ENCODE measurements at places on chromosomes 13 and 19. TPM values are rescaled to one million over a fixed set of nuclear protein-coding genes. Genes with fewer than 3 reads are reported as not detected.

- DNase-seq, result no peak
Observed at GRCh38 chr13:41543664-41544300, 86.4 kb downstream of the RGCC start.

GRCh38 chr13:45341799-45342500 lies 967 bp upstream of the TPT1 start:
- DNase-seq, result peak; percentile 39

- no peak for DNase-seq
Observed at GRCh38 chr13:27367570-27367969, 56.8 kb upstream of the GTF3A start.

Gene ZNF69
- polyA plus RNA-seq, result 21.2 TPM

DNA sequence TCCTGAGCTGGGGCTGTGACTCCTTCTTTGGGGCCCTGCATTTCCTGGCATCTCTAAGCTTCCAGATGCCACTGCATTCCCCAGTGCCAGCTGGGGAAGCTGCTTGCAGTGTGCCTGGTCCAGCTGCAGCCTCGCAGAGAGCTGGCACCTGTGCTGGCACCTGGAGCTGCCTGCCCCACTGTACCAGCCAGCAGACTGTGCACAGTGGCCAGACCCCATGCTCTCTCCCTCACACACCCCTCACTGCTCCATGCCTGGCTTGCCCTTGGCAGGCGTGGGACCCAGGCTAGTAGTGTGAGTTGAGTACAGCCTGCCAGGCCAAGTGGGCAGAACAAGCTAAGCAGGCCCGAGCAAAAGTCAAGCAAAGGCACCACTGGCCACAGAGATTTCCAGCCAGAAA lies 327.5 kb downstream of the NDFIP2 start:
- no peak for DNase-seq

DNA sequence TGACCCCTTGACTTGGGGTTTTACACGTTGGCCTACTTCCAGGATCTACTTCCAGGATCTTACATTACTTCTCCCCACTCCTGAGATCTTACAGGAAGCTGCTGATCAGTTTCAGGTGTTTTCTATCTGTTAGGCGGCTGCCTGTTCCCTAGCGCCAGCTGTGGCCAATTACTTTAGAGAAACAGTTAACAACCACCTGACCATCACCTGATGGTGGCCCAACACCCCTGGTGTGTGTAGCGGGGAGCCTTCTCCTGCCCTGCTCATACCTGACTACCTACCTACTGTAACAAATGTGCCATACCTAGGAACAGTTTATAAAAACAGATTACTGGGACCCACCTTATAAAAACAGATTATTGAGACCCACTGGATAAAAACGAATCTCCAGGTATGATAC lies 2.8 kb upstream of the POP4 start:
- no peak for DNase-seq

Gene EBI3
- polyA plus RNA-seq, result not detected

DNA sequence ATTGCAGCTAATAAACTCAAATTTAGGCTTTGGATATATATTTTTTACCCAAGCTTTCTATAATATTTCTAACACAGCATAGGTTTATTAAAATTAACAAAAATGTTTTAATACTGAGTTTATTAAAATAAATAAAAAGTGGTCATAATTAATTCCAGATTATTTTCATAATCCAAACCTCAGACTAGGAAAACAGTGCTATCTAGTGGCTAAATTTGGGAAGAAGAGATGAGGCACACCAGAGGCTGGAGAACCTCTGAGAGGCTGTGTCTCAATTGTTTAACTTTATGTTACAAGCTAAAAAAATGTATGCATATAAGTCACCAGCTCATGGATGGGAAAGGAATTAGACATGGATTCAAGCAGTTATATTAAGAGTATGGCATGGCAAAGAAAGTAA lies 392.5 kb downstream of the DIAPH3 start:
- DNase-seq, result no peak

Gene CEACAM6
- polyA plus RNA-seq, result 0.14 TPM

- DNase-seq, result no peak
Observed at GRCh38 chr19:6035026-6035425, 57.1 kb upstream of the RANBP3 start.

- no peak for DNase-seq
Observed at GRCh38 chr13:100392709-100393630, 195.6 kb downstream of the GGACT start.

Gene CYP4F11
- polyA plus RNA-seq, result 1.1 TPM

DNA sequence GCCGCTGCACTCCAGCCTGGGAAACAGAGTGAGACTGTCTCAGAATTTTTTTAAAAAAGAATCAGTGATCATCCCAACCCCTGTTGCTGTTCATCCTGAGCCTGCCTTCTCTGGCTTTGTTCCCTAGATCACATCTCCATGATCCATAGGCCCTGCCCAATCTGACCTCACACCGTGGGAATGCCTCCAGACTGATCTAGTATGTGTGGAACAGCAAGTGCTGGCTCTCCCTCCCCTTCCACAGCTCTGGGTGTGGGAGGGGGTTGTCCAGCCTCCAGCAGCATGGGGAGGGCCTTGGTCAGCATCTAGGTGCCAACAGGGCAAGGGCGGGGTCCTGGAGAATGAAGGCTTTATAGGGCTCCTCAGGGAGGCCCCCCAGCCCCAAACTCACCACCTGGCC lies at the start of gene KLK2:
KLK2 (plus strand) TSS at position 384 of the 400 bp plus-strand sequence. CDS start 35 bp downstream, outside the sequence.
- DNase-seq, result no peak

DNA sequence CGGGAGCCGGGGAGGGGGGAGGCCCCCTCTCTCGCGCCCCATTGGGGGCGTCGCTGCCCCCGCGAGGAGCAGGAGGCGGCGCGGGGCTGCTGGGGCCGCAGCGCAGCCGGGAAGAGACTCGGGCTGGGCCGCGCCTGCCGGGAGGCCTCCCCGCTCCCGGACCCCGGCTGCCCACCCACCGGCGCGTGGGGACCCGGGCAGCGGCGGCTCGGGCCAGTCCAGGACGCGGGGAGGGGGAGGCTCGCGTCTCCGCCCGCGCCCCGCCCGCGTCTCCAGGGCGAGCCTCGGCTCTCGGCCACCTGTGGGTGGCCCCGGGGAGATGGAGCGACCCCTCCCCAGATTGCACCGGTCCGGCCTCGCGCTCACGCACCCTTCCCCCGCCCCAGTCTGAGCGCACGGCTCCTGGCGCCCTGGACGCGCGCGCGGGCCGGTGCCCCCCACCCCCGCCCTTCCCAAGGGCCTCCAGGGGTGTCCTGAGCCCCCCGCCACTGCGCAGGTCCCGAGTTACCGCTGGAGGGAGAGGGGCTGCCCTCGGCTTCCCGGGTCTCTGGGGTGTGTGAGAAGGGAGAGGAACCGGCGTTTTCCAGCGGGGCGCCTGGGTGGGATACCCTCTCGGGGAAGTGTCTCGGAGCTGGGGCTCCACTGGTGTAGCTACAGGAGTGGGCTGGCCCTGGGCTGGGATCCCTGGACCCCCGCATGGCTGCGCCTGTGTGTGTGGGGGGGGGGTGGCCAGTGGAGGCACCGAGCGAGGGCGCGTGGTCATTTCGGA lies 645 bp downstream of the PALM start:
- no peak for DNase-seq

Gene FAM124A
- 4.3 TPM for polyA plus RNA-seq

Gene CASP14
- polyA plus RNA-seq, result 0.03 TPM

DNA sequence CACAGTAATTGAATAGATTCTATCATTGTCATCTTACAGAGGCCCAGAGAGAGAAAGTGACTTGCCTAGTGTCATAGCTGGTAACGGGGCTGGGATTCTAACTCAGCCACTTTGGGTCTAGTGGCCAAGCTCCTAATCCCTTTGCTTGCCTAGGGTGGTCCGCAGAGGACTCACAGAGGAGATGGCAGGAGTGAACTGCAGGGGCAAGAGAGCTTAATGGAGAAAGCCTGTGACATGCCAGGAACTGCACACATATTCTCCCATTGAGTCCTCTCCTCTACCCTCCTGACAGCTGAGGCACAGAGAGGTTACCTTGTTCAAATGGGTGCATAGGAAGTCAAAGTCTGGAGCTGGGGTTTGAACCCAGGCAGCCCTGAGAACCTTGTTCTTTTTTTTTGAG lies 2.7 kb downstream of the LSR start:
- DNase-seq, result no peak
